Ovary (tissue), 10 donors: ENCODE measurements at places on chromosomes 13 and 19. TPM values are rescaled to one million over a fixed set of nuclear protein-coding genes. Genes with fewer than 3 reads are reported as not detected.

Gene NXNL1
- total RNA-seq: not detected

DNA sequence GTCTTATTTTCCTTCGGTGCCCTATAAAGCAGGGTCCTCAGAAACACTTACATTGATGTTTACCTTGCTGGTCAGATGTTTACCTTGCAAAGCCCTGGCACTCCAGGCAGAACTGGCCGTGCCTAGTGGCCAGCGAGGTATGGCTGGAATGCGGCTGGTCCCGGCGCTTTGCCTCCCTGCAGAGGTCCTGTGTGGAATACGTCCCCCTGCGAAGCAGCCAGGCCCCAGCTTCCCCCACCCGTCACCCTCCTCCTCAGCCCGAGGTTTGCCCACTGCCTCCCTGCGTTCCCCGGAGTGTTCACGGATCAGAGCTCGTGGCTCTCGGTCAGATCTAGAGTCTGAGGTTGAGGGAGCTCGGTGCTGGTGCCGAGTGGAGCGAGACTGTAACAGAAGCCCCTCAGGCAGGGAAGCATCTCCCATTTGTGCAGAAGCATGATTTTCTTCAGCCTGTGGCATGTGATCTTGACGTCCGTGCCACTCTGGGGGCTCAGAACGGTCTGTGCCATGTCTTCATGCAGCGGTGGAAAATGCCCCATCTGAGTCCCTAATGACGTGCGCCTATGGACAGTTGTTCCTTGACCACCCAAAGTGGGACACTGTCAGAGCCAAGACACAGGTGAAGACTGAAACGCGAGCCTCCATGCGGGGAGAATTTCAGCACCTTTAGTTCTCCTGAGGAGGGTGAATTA lies 54.8 kb upstream of the SOX1 start:
- no peak overlapping the region for H3K4me3 ChIP-seq
- no peaks in the 10 kb centered on the region for H3K4me1 ChIP-seq
- no peaks in the 10 kb centered on the region for H3K36me3 ChIP-seq
- H3K27me3 ChIP-seq: no peaks in the 10 kb centered on the region
- no peak overlapping the region for H3K27ac ChIP-seq

Gene FBN3
- 0.30 TPM for total RNA-seq

Gene STOML3
- 0.50 TPM for total RNA-seq

Gene PTPRS
- total RNA-seq: 177 TPM

Gene SERP2
- 10.4 TPM for total RNA-seq

GRCh38 chr19:41352609-41353465 lies 885 bp downstream of the TGFB1 start:
- peak overlapping the region; percentile 77 for H3K27ac ChIP-seq
- H3K36me3 ChIP-seq: no peaks in the 10 kb centered on the region
- DNase-seq: peak; percentile 66

- peaks cover 3% of the 10 kb centered on the region for H3K4me1 ChIP-seq
- no peak for DNase-seq
- no peaks in the 10 kb centered on the region for H3K27me3 ChIP-seq
- no peak overlapping the region for H3K4me3 ChIP-seq
- no peaks in the 10 kb centered on the region for H3K36me3 ChIP-seq
- no peak overlapping the region for H3K27ac ChIP-seq
Measured at GRCh38 chr13:111667757-111668156, 347.3 kb downstream of the TEX29 start.

DNA sequence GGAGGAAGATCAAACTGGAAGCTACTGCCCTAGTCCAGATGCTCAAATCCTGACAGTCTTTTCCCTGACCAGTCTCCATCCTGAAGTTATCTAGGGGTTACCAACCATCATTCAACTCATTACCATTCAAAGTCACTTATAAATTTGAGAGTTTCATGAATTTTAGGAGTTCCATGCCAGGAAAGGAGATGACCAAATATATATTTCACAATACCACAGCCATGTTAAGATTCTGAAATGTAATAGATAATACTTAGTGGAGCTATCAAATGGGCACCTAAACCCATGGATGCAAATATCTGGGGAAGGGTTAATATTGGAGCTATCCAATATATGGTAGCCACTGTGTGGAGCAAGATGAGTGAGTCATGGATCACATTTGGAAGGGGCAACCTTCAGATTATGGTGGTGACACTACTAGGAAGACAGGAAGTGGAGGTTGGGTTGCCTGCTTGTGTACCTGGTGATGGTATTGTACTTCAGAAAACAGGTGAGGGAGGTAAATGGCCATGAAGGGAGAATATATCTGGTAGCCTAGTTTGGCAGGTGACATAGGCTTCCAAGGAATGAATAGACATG lies 18.7 kb downstream of the ZNF586 start:
- DNase-seq: no peak
- H3K36me3 ChIP-seq: no peaks in the 10 kb centered on the region

DNA sequence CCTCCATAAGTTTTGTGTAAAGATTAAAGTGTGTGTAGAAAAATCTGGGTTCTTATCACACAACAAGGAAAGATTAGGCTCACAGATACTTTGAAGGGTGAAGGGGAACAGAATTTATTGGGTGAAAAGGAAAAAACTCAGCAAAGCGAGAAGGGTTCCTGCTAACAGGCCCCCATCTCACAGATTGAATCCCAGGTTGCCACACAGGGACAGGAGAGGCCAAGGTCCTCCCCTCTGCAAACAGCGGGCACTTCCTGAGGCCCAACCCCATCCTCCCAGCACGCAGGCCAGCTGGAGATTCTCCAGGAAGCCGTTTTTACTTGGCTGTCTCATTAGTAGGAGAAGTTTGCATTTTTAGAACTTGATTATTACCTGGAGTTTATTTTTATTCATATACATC lies 15.2 kb upstream of the ERCC5 start:
- H3K4me3 ChIP-seq: no peak overlapping the region

GRCh38 chr13:79285159-79285558 lies 120.9 kb downstream of the RBM26 start:
- no peaks in the 10 kb centered on the region for H3K4me1 ChIP-seq
- no peak overlapping the region for H3K4me3 ChIP-seq

DNA sequence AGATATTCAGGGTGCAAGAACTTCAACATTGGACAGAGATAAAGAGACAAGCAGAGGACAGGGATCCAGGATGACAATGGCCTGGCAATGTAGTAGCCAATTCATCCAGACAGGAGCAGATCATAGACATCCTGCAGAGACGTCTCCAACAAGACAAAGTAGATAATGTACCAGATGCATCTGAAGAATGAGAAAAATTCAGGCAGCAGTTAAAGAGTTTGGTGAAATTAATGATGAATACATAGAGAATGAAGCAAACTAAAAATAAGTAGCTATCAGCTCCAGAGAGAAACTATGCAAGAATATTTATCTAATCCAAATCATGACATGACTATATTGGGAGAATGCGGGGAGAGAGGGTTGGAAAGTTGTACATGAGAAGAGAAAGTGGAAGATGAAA lies 278.4 kb upstream of the DACH1 start:
- H3K4me1 ChIP-seq: peaks cover 2% of the 10 kb centered on the region
- DNase-seq: no peak
- H3K27me3 ChIP-seq: no peaks in the 10 kb centered on the region
- no peaks in the 10 kb centered on the region for H3K36me3 ChIP-seq
- H3K27ac ChIP-seq: no peak overlapping the region

DNA sequence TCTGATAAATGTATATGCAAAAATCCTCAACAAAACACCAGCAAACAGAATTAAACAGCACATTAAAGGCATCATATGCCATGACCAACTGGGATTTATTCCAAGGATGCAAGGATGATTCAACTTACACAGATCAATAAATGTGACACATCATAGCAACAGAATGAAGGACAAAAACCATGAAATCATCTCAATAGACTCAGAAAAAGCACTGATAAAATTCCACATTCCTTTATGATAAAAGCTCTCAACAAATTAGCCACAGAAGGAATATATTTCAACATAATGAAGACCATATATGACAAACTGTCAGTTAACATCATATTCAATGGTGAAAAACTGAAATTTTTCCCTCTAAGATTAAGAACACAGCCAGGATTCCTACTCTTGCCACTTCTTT lies 691.6 kb downstream of the DIAPH3 start:
- no peak for DNase-seq
- H3K36me3 ChIP-seq: no peaks in the 10 kb centered on the region
- no peaks in the 10 kb centered on the region for H3K4me1 ChIP-seq
- no peaks in the 10 kb centered on the region for H3K27me3 ChIP-seq
- H3K27ac ChIP-seq: no peak overlapping the region

GRCh38 chr19:28715157-28715556 lies 497.8 kb downstream of the UQCRFS1 start:
- H3K27ac ChIP-seq: no peak overlapping the region
- no peaks in the 10 kb centered on the region for H3K27me3 ChIP-seq
- no peak for DNase-seq
- H3K4me3 ChIP-seq: no peak overlapping the region
- no peaks in the 10 kb centered on the region for H3K36me3 ChIP-seq
- no peaks in the 10 kb centered on the region for H3K4me1 ChIP-seq

GRCh38 chr13:49649963-49650312 lies 21.6 kb downstream of the ARL11 start:
- H3K36me3 ChIP-seq: no peaks in the 10 kb centered on the region
- H3K27ac ChIP-seq: no peak overlapping the region
- no peak for DNase-seq
- no peaks in the 10 kb centered on the region for H3K27me3 ChIP-seq
- no peak overlapping the region for H3K4me3 ChIP-seq

Gene CTXN1
- total RNA-seq: 6.1 TPM

GRCh38 chr13:26445092-26445491 lies 112.4 kb upstream of the WASF3 start:
- H3K27me3 ChIP-seq: no peaks in the 10 kb centered on the region
- no peak for DNase-seq
- H3K4me3 ChIP-seq: no peak overlapping the region
- H3K36me3 ChIP-seq: no peaks in the 10 kb centered on the region
- H3K27ac ChIP-seq: no peak overlapping the region
- H3K4me1 ChIP-seq: no peaks in the 10 kb centered on the region

Gene LAMP1
- total RNA-seq: 51.7 TPM

- no peaks in the 10 kb centered on the region for H3K27me3 ChIP-seq
- H3K27ac ChIP-seq: no peak overlapping the region
- no peak overlapping the region for H3K4me3 ChIP-seq
- H3K4me1 ChIP-seq: no peaks in the 10 kb centered on the region
- no peak for DNase-seq
Measured at GRCh38 chr13:113022745-113023574, 53.9 kb downstream of the MCF2L start.

DNA sequence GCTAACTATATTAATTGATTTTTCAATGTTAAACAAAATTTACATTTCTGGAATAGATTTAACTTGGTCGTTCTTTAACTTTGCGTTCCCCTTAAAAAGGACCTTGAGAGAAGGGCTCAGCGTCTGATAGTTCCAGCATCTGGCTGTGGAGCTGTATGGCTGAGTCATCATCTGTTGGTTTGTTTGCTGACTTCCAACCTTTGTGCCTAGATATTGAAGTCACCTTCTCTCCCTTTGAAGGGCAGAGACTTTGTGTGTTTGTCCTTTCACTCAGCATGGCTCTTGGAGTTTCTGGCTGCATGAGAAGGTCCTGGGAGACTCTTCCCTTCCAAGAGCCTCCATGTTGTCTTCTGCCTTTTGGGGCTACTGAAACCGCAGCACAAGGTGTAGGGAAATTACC lies 16.6 kb upstream of the IRS2 start:
- no peaks in the 10 kb centered on the region for H3K36me3 ChIP-seq
- H3K27me3 ChIP-seq: no peaks in the 10 kb centered on the region
- no peak overlapping the region for H3K27ac ChIP-seq
- H3K4me1 ChIP-seq: no peaks in the 10 kb centered on the region
- no peak for DNase-seq

- H3K36me3 ChIP-seq: no peaks in the 10 kb centered on the region
- H3K27me3 ChIP-seq: no peaks in the 10 kb centered on the region
- DNase-seq: no peak
- no peak overlapping the region for H3K4me3 ChIP-seq
- H3K4me1 ChIP-seq: no peaks in the 10 kb centered on the region
- H3K27ac ChIP-seq: no peak overlapping the region
Measured at GRCh38 chr19:48175578-48175977, 5.1 kb downstream of the ZSWIM9 start.

DNA sequence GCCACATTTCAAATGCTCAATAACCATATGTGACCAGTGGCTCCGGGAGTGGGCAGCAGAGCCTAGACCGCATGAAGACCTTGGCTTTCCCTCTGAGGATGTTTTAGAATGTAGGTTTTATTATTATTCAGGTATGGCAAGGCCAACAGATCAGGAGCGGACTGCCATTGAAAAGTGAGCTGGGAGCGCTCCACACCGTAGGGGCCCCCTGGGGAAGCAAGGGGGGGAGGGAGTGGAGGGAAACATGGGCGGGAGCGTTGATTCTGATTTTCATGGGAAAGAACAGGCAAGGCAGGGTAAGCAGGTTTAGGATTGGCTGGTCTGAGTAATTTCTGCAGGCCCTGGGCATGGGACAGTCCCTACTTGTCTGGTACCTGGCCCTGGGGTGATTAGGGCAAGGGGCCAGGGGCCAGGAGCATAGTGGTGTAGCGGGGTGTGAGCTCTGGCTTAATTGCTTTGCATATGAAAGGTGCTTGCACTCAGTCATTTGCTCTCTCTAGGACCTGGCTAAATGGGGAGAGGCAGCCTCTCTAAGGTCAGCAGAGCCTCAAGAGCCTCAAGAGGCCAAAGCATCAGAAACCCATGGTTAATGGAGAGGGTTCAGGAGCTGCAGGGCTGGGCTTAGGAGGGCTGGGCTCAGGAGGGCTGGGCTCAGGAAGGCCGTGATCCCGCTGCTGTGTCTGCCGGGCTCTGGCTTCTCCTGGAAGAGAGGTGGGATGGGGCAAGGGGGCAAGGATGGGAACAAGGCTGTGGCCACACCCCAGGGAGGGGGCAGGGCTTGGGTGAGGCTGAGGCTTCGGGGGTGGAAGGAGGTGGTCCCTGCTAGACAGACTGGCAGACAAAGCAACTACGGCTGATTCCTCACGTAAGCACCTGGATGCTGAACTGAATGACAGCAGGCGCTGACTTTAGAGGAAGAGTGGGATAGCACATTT lies 82.0 kb upstream of the WASF3 start:
- peaks cover 2% of the 10 kb centered on the region for H3K4me1 ChIP-seq
- no peak overlapping the region for H3K27ac ChIP-seq
- no peak overlapping the region for H3K4me3 ChIP-seq

Gene IGFLR1
- total RNA-seq: 7.6 TPM

DNA sequence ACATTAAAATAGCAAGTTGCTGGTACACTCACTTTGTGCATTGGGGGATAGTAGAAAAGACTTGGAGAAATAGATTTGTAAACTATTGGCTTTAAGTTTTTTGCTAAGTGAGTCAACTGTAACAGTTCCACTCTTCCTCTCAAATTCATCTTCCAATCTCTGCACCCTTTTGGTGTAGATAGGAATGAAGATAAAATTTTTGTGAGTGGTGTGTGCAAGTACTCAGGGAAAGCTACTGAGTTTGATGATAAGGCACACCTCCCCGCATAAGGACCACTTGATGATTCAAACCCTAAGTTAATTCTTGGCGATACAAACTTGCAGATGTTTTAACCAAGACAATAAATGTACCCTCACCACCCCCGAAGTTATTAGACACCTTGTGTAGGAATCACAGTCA lies 168.3 kb upstream of the SLITRK1 start:
- no peaks in the 10 kb centered on the region for H3K4me1 ChIP-seq
- no peaks in the 10 kb centered on the region for H3K27me3 ChIP-seq
- H3K36me3 ChIP-seq: no peaks in the 10 kb centered on the region
- no peak overlapping the region for H3K27ac ChIP-seq
- no peak overlapping the region for H3K4me3 ChIP-seq
